Activated CD4-positive, CD25-positive, alpha-beta regulatory T cell treated with anti-CD3 and anti-CD28 coated beads, Interleukin-2, amount 50 U/mL, for 24 hours (primary cell): ENCODE measurements at places on chromosomes 4 and X.

GRCh38 chr4:141548791-141549190, 87.6 kb upstream of the IL15 start:
- ATAC-seq = no peak

DNA sequence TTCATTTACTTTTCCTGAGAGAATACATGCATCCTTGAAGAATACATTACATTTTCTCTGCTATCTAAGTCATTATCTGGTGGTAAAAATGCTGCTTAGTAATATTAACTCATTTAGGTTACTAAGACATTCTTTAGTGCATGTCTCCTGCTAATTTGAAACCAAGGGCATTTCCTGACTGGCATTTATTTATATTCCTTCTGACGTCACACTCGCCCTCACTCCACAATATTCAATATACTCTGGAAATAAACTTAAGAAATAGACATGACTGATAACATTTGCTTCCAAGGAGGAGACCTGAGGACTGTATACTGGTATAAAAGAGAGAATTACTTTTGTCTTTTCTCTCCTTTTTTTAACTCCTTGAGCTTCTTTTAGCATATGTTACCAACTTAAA, 619.5 kb upstream of the SMIM31 start:
- no peak for ATAC-seq

DNA sequence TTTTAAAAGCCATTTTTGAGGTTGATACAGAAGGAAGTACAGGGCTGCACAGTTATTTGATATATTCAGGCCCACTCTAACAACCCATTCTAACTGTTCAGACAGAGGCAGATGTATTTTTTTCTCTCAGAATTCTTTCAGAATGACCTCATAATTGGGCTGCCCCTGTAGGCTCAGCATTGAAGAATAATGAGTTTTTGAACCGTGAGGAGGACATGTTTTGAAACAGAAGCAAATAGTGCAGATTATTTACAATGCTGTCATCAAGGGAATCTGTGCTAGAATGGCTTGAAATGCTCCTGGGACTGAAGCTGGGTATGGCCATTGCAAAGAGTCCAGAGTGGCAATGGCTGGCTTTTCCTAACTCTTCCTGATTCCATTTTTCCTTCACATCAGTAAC, 158.1 kb downstream of the SOX3 start:
- no peak for ATAC-seq

DNA sequence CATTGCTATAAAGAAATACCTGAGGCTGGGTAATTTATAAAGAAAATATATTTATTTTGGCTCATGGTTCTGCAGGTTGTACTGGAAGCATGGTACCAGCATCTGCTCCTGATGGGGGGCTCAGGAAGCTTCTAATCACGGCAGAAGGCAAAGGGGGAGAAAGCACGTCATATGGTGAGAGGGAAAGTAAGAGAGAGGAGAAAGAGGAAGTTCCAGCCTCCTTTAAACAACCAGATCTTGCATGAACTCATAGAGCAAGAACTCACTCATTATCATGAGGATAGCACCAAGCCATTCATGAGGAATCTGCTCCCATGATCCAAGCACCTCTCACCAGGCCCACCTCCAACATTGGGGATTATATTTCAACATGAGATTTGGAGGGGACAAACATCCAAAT, 125.0 kb upstream of the GRPR start:
- ATAC-seq = no peak

DNA sequence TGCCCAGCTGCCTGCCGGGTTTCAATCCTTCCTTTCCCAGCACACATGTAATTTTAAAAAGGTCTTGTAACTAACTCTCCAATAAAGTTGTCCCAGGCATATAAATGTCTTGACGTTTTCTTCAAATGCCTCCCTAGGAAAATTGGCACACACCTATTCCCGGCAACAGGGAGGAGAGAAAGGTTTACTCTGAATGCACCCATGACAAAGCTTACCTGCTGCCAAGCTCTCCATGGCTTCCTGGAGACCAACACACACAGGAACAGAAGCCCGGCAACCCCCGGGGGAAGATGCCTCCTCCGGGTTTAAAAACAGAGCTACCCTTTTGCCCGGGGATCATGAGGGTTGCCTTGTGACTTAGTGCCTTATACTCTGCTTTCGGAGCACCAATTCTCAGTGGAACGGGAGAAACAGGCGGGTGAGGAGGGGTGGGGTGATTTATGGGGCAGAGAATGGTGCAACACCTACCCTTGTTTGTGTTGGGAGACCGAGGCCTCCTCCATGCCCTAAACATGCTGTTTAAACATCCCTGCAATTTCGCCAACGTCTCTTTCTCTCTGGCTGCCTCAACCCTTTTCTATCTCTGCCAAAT, 4.8 kb upstream of the GYG2 start:
- ATAC-seq = no peak

GRCh38 chr4:102792361-102792936, 31.7 kb upstream of the MANBA start:
- no peak for ATAC-seq

DNA sequence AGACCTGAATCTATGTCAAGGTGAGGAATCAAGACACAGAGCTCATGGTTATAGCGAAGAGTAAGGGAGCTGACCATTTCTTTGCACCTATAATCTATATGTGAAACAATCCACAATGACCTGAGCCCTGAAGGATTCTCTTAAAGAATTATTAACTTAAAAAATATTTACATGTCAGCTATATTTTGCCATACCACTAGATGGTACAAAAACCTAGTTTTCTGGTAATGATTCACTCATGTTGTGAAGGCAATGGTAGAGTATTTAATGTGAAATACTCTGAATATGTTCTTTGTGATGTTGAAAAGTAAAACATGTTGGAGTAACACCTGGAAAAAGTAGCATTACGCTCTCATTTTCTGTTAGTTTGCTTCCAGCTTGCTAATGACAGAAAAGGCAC, 40.0 kb downstream of the VGLL1 start:
- no peak for ATAC-seq

DNA sequence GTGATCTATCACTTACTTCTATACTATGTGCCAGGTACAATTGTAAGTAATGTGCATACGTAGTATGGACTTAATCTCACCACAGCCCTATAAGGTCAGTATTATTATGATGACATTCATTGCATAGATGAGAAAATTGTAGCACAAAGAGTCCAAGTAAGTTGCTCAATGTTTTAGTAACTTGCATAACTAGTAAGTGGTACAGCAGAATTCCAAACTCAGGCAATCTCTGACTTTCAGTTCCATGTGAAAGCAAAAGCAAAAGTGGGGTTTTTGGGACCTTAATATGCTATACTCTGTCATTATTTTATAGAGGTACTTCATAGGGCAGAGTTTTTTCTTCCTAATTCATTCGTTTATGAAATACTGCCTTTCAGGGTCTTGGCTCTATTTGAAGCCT, 188.8 kb upstream of the VEGFC start:
- no peak for ATAC-seq

DNA sequence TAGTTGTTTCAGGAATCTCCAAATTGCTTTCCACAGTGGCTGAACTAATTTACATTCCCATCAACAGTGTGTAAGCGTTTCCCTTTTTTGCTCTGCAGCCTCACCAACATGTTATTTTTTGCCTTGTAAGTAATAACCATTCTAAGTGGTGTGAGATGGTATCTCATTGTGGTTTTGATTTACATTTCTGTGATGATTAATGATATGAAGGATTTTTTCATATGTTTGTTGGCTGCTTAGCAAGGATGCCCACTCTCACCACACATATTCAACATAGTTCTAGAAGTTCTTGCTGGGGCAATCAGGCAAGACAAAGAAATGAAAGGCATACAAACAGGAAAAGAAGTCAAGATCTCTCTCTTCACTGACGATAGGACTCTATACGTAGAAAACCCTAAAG, 472.4 kb downstream of the ZNF674 start:
- no peak for ATAC-seq

DNA sequence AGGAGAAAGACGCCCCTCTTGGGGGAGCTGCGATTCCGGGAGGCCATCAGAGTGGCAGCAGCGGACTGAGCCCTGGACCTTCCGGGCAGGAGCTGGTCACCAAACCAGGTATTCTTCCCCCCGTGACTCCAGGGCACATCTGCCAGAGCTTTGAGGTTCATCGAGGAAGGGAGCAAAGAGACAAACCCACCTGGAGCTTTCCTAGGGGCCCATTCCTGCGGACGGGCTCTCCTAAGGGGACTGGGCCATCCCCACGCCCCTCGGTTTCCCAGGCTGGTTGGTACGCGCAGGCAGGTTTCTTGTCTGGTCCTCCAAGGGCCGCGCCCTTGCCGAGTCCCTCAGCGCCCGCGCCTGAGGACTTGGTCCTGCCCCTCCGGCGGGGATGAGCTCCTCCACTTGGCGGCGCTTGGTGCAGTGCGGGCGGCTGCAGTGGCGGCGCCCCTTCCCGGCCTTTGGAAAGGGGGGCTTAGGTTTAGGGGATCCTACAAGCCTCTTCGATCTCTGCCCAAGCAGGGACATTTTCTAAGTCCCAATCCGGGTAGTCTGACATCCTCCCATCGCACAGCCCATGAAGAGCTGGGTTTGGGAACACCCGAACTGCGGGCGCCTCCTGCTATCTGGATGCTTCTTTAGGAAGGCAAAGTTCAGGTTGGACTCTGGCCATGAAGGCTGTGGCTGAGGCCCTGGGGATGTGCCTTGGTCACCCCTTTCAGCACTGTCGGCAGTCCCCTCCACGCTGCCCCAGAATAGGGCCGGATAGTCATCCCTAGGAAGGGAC, 538 bp downstream of the STBD1 start:
- ATAC-seq = no peak

DNA sequence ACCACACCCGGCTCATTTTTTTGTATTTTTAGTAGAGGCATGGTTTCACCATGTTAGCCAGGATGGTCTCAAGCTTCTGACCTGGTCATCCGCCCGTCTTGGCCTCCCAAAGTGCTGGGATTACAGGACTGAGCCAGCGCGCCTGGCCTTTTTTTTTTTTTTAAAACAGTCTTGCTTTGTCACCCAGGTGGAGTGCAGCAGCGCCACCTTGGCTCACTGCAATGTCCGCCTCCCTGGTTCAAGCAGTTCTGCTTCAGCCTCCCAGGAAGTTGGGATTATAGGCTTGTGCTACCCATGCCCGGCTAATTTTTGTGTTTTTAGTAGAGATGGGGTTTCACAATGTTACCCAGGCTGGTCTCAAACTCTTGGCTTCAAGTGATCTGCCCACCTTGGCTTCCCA, 28.9 kb downstream of the ZFX start:
- no peak for ATAC-seq

- no peak for ATAC-seq
Observed at GRCh38 chr4:95255396-95256107, 293.2 kb downstream of the UNC5C start.

DNA sequence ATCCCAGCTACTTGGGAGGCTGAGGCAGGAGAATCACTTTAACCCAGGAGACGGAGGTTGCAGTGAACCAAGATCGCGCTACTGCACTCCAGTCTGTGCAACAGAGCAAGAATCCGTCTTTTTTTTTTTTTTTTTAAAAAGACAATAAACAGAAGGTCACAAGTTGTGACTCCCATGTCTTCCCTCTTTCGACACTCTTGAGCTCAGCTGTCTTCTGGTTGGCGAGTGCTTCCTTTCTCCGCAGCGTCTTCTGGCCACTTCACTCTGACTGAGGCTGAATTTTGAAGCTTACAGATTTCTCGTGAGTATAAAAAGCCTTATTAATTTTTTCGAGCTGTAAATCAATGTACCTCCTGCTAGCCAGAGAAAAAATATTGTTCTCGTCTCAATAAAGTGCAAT, 124.9 kb downstream of the STOX2 start:
- no peak for ATAC-seq

- no peak for ATAC-seq
Observed at GRCh38 chr4:23458054-23458453, 431.8 kb downstream of the PPARGC1A start.
